ENCODE measurements at places on chromosomes 1 and 21.
A peak's percentile ranks its signal among the peaks of the same experiment; 100 is the strongest.

- DNase-seq: no peak
These were observed 12.5 kb downstream of the LRRC3 start for GRCh38 chr21:44467859-44468195.

DNA sequence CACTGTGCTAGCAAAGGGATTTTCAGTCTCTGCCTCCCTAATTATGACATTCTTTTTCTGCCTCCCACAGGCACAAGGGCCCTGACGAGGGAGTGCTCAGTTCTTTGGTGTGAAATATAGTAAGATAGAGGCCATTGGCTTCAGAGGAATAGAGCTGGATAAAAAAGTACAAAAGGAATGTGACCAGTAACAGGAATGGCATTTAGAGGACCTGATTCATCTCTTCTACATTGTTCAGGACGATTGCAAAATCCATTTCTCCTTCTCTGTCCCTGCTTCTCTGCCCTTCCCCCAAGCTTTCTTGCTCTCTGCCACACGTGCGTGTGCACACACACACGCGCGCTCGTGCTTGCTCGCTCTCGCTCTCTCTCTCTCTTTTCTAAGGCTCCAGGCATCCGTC lies 668.2 kb downstream of the KIF26B start:
- no peak for DNase-seq

DNA sequence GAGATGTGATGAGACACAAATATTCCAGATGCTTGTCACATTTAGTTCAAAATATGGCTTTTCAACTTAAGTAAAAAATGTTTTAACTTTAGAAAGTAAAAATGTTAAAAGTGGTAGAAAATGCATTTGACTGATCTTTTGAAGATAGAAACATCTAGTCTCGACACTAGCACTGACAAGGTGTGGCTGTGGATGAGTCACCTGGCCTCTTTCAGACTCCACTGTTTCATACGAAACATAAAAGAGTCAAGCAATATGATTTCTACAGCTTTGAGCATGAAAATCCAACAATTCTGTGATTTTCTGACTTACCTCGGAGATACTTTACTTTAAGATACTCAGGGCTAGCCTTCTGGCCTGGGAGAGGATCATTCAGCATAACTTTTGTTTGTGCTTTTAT lies 47.7 kb downstream of the TTC13 start:
- DNase-seq: no peak

DNA sequence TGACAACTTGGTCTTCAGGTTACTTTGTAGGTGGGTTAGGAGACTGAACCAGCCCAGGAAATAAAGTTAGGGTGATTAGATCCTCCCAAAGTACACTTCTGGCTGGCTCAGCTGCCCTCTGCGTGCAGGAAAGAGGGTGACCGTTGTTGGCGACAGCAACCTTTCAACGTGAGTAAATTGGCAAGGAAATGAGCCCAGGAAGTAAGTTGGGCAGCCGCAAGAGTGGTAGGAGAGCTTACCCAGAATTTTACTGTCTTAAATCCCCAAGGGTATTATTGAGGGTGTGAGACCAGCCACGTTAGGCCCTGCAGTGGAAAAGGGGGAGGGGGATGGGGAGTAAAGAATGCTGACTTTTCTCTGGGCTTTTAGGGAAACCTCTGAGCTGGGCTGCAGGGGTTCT lies 1.6 kb downstream of the TENT5C start:
- DNase-seq: no peak

DNA sequence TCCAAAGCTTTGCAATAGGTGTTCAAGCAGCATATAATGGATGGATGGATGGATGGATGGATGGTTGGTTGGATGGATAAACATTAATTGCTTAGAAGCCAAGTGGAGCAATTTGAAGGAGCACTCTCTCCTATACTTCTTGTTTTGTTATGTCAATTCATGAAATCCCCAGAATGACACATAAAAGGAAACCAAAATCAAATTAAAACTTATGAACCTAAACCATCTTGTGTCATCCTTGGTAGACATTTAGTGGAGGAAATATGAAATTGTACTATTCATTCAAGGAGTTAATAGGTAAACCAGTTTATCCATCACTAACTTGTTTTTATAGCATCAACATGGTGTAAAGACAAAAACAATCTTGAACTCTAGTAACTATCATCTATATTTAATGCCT lies 122.5 kb downstream of the NR5A2 start:
- DNase-seq: no peak

DNA sequence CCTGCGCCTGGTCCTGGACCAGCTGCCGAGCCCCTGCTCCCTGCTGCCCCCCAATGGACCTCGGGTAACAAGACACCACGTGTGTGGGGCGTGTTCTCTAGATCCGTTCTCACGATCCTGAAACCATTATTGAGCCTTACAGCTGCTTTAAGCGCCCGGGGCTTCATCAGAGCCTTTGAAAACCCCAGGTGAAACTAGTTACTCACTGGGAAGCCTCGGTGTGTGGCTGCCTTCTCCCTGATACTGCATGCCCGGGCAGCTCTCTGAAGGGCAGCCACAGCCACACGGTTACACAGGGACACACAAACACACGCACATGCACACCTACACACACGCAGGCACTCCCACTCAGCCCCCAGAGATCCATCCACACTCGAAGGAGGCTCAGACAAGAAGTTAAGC lies 5.3 kb downstream of the HES2 start:
- DNase-seq: no peak

DNA sequence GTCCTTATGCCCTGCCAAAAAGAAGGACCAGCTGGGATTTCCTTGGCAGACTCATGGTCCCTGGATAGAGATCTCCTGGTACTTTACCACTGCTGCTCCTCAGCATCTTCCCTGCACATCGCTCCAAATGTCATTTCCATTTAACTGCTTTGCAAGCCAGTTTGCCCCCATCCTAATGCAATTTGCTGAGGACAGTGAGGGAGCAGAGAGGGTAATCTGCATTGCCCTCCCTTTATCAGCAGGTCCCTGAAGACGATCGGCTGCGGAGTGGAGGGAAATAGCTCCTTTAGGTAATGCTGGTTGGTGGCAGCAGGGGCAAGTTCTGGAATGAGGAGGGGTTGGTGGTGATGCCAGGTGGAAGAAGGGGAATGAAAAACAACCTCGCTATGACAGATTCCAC lies 2.7 kb downstream of the PLXNA2 start:
- no peak for DNase-seq

GRCh38 chr1:65207317-65207716 lies 59.3 kb downstream of the AK4 start:
- no peak for DNase-seq

DNA sequence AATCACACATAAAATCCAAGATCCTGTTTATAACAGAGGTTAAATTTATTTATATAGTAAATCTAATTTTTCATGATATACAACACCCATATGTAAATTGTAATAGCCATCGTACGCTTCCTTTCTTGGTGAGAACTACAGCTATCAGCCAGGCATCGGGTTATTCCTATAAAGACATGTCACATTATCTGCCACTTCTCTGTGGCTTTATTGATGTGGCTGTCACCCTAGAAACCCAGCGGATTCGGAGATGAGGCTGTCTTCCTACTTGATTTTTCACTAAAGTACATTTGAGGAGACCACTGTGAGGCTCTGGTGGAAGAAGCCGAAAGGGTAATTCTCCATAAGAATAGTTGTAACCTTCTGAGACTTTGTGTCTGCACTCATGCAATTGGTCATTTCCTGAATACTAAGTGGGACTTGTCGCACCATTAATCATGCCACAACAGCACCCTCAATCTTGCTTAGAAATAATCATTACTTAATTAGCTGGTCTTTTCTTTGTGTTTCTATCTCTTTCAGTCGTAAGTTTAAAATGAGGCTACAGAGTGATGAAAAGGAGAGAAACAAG lies 106.0 kb downstream of the NTNG1 start:
- DNase-seq: no peak

DNA sequence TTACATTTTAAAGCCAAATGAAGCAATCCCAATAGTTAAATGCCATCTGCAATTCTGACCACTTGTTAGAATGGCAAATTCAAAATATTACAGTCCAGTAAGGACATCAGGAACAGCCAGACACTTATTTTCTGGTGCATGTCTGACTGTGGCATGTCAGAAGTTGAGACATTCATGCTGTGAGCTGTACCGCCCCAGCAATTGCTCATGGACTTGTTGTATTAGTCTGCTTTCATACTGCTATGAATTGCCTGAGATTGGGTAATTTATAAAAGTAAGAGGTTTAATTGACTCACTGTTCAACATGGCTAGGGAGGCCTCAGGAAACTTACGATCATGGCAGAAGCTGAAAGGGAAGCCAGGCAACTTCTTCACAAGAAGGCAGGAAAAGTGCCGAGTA lies 19.1 kb downstream of the DDAH1 start:
- DNase-seq: no peak

DNA sequence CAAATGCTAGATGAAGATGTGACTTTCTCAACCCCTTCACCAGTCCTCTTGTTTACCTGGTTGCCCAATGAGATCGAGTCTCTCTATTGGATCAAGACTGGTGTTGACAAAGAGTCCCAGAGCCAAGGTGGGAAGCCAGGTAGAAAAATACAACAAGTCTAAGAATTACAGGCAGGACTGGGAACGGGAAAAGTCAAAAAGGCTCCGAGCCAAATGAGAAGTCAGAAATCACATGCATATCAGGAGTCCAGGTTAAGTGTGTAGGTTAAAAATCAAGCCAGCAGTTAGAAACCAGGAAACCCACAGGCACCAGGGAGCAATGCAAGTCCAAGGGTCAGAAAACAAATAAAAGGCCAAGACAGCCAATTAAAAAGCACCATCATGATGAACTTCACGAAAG lies 27.4 kb upstream of the DUSP23 start:
- DNase-seq: no peak

- peak; percentile 19 for DNase-seq
These were observed 475.8 kb upstream of the OLFM3 start for GRCh38 chr1:102472520-102472919.

DNA sequence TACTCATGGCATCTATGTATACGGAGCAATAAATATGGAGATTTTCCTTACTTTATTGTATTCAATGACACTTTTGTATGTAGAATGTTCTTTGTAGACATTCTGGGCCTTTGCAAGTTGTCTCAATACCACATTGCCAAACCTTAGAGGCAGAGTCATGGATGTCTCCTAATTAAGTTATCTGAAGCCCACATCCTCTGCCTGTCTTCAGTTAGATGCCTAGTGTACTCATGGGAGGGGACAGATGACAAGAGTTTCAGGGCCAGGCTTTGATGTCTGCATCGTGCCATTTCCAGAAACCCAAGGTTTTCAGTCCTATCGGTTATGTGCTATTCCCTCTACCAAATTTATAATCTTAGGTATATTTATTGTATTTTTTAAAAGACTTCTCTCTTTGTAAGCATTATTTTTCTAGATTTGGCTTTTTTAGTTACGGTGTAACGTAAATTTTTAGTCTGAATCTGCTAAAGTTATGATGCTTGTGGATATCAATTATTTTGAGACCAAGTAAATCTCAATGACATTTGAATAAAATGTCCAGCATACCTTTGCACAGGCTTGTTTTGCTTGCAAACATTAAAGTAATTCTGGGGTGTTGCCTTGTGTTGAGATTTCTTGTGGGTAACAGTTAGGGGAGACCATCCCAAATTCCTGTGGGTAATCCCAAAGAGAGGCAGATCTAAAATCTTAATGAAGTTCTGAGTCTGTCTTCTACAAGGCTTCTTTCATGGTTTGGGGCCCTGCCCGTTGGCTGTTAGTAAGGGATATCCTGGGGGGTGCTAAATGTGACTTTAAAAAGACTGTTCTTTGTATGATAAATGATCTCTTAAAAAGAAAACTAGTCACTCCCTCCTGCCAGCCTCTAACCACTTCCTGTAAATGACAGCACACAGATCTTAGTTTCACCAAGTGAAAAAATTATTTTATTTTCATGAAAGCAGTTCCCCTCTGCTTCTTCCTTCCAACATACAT lies 8.0 kb upstream of the MACF1 start:
- no peak for DNase-seq

DNA sequence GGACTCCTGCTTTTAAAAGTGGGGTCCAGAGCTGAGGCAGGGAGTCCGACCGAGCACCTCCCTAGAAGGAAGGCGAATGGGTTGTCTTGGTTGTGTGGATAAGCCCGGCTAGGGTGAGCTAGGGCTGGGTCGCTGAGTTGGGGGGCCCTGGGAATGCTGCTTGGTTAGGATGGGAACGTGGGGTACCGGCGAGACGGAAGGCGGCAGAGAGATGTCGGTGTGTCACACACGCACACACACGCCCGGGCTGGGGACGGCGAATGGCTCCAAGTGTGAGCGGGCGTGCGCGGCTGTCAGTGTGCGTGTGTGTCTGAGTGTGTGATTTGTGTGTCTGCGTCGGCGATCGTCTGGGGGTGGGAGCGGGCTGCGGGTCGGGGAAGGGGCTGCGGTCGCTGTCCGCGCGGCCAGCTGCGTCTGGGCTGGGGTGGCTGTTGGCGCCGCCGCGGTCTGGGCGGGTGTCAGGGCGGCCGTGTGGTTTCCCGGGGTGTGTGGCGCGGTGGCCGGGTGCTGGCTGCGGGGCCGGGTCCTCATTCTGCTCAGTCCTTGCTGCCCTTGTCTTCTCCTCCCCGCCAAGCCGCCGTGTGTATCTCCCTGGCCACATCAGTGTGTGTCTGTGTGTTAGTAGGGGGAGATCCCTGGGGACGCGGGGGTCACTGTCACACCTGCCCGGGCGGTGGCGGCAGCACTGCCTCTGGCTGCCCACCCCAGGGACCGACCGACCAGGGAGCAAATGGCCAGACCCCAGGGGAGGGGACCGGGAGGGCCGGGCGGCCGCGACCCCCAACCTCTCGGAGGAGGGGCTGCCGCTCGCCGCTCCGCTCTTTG lies 1.1 kb downstream of the EFNA3 start:
- DNase-seq: no peak

DNA sequence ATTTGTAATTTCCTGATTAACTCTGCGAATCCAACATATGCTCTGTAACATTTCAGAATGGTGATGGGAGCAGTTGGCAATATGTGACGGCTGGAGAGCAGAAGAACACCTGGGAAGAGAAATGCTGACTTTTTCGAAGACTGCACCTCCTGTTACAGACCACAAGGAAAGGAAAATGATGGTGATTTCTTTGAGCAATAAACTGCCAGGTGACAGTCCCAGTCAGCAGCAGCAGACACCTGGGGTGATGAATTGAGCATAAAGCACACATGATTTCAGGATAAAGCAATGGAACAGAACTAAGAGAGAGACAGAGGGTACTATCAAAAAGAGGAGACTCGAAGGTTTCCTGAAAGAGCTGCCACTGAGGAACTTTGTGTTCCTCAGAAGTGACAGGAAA lies 528.6 kb downstream of the NEGR1 start:
- no peak for DNase-seq

GRCh38 chr1:151377150-151377884 lies 4.8 kb upstream of the SELENBP1 start:
- no peak for DNase-seq

GRCh38 chr1:223556414-223557129 lies 108.9 kb downstream of the CAPN8 start:
- DNase-seq: no peak

- no peak for DNase-seq
These were observed 131.9 kb upstream of the ATP1B1 start for GRCh38 chr1:168974611-168975010.

Measured in muscle of arm (tissue), 14 donors.